ENCODE measurements at places on chromosomes 2 and 18. TPM values are rescaled to one million over a fixed set of nuclear protein-coding genes. Genes with fewer than 3 reads are reported as not detected.
A peak's percentile ranks its signal among the peaks of the same experiment; 100 is the strongest.

GRCh38 chr2:226414335-226414734 lies 385.3 kb downstream of the IRS1 start:
- DNase-seq: no peak

GRCh38 chr2:38709567-38710194 lies 41.5 kb downstream of the SRSF7 start:
- peak; percentile 82 for DNase-seq

DNA sequence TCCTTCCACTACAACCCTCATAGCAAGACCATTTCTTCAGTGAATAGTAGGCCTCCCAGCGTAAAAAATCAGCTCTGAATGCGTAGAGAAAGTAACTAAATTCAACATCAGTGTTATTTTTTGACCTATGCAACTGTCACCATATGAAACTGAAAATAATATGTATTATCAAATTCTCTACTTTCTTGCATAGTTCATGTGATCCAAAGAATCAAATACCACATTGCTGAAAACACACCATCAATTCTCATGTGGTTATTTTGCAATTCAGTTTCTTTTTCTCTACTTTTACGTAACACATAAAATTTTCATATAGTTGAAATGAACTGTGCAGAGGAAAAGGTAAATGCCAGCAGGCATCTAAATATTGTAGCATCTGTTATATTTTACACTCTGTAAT lies 208.5 kb upstream of the SPOPL start:
- DNase-seq: no peak

GRCh38 chr2:9983401-9984216 lies 32.1 kb downstream of the GRHL1 start:
- DNase-seq: no peak

GRCh38 chr2:62114564-62114963 lies 81.4 kb upstream of the B3GNT2 start:
- DNase-seq: no peak

DNA sequence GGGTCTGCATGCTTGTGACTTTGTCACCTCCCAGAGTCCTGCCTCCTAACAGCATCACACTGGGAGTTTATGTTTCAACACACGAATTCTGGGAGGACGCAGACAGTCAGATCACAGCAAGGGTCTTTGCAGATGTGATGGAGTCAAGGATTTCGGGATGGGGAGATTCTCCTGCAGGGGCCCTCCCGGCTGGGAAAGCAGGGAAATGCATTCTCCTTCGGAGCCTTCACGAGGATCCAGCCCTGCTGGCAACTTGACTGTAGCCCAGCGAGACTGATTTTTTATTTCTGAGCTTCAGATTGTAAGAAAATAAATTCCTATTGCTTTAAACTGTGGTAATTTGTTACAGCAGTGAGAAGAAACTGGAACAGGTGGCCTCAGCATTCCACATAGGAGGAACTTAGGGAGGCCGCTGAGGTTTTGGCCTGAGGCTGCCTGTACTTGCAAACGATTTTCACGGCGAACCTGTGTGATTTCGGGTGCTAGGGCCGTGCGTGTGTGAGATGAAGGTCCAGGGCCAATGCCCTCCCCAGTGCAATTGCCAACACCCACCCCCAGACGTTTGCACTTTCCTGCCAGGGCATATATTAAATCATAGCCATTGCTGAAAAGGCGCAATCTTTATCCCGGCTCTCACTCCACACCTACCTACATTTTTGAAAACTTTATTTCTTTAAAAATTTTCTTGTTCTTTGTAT lies 79.8 kb downstream of the ASB1 start:
- DNase-seq: no peak

- no peak for DNase-seq
These were observed 76.5 kb downstream of the NOL10 start for GRCh38 chr2:10613263-10613662.

Gene PKDCC
- total RNA-seq: not detected

- no peak for DNase-seq
These were observed 451.1 kb upstream of the TRIB2 start for GRCh38 chr2:12265646-12266045.

Gene VAMP5
- total RNA-seq: 33.1 TPM

GRCh38 chr2:188898261-188898660 lies 75.9 kb upstream of the COL3A1 start:
- DNase-seq: no peak

DNA sequence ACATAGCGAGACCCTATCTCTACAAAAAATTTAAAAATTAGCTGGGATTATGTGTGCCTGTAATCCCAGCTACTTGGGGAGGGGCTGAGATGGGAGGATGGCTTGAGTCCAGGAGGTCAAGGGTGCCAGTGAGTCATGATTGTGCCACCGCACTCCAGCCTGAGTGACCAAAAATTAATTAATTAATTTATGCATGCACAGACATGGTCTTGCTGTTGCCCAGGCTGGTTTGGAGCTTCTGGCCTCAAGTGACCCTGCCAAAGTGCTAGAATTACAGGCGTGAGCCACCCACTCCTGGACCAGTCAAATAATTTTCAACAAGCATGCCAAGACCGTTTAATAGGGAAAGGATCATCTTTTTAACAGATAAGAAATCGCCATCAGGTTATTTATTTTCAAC lies 57.7 kb upstream of the TFCP2L1 start:
- DNase-seq: no peak

DNA sequence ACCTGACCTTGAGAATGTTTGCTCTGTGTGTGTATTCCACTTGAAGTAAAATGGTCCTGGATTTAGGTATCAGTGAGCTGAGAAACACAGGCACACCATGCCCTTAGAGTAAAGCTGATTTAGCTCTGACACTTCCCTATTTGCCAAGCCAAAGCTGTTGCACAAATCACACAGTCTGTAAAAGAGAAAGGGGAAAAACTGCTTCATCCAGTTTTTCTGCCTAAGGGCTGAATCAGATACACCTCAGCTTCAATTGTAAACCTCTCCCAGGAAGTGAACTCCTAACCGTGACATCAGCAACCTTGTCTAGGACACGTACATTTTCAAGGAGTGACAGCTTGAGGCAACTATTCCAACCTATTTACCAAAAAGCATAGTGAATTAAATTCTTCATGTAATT lies 150.4 kb downstream of the NR4A2 start:
- DNase-seq: no peak

- DNase-seq: no peak
These were observed 72.0 kb upstream of the FN1 start for GRCh38 chr2:215507836-215508235.

Gene BCL2L11
- 219 TPM for total RNA-seq

DNA sequence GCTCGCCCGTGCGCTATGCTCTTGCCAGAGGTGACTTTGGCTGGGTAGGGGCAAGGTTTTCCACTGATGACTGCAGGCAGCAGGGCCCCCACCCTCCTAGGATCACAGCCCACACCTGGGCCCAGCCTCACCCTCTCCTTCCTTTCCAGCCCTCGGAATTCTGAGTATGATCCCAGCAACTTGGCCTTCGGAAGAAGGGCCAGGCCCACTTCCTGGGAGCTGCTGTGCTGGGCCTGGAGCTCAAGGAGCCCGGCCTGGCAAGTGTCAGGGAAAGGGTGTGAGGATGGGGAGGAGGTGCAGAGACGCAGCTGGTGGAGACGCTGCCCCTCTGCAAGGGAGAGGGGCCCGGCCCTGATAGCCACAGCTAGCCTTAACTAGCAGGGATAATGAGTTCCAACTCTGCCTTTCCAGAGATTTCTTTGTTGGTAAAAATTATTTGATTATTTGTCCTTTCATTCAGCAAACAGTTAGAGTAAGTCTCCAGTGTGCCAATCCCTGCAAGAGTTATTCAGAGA lies 1.7 kb upstream of the CNDP1 start:
- DNase-seq: no peak

GRCh38 chr2:215432759-215433594 lies 2.9 kb downstream of the FN1 start:
- no peak for DNase-seq

DNA sequence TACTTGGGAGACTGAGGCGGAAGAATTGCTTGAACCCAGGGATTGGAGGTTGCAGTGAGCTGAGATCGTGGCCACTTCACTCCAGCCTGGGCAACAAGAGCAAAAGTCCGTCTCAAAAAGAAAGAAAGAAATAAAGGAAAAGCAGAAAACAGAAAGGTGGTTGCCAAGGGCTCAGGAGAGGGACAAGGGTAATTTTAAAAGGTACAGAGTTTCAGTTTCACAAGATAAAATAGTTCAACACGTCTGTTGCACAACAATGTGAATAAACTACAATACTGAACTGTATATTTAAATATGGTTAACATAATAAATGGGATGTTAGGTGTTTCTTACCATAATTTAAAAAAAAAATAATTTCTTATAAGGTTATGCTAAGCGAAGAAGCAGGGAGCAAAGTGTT lies 12.9 kb downstream of the RPS27A start:
- no peak for DNase-seq

Gene ZNF804A
- total RNA-seq: not detected

Gene MAPRE2
- total RNA-seq: 52.5 TPM

- DNase-seq: no peak
These were observed 14.4 kb upstream of the PSMA8 start for GRCh38 chr18:26119246-26119645.

GRCh38 chr2:145744541-145745386 lies 1224.8 kb upstream of the ZEB2 start:
- DNase-seq: no peak

Gene TMSB10
- 2,196 TPM for total RNA-seq

GRCh38 chr18:8742387-8743361 lies 37.3 kb downstream of the MTCL1 start:
- no peak for DNase-seq

Gene DPY30
- 74.4 TPM for total RNA-seq

DNA sequence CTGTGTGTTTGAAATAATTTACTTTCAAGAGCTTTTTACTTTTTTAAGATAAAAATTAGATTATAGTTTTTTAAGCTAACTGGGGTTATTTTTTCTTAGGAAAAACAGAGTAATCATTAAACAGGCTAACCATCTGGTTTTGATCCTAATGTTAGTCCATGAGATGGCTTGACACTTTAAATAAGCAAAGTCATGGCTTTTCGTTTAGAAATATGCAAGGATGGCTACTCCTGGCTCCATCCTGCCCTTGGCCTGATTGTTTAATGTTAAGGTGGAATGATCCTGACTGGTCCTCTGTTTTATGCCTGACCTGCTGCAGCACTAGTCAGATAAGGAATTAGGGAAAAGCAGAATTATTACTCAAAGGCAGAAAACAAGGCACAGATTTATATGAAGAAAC lies 39.7 kb upstream of the PNPT1 start:
- no peak for DNase-seq

DNA sequence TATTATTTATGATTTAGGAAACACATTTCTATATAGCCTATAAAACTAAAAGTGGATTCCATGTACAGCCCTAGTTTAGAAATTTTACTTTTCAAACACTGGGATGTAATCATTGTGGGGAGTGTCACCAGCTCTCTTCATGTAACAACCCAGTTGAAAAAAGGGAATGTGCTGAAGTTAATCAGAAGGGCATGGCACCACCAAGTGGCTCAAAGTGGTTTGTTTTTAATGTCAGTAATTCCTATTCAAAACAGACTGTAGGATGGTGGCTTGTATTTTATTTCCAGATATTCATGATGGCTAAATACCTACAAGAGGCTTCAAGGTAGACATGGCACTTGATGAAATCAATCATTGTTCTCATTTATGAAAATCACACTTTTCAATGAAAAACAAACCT lies 58.1 kb upstream of the TMEM182 start:
- DNase-seq: no peak

DNA sequence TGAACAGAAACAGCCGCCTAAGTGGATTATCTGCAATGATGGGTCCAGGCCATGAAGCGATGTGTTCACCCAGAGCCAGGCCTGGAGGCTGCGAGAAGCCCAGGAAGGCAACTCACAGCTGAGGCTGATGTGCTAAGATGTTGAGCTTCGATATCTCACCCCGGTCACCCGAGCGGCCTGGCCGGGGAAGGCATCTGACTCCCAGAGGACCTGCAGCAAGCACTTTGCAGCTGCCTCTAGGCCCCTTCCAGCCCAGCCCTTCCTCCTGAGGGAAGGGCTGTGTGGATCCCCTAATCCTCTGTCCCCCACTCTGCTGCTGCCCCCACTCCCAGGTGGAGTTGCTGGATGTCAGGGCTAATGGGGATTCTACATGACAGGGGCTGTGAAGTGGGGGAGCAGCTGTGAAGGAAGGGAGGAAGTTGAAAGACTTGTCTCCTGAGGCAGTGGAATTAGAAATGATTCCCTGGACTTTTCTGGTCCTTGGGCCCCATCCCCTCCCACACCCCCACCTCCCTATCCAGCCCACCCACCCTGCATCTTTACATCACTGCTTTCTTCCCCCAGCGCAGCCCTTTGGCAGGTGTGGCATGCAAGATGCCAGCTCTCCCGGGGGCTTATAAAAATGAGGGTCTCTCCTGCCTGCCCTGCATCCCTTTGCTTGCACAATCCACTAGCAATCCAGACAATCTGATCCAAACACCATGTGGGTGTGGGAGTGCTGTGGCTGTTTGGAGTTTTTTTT lies 4.3 kb downstream of the ATP6V1B1 start:
- DNase-seq: no peak

Gene IL36G
- not detected for total RNA-seq

Gene OR6B2
- total RNA-seq: not detected

GRCh38 chr18:11654736-11655605 lies 34.1 kb upstream of the GNAL start:
- peak; percentile 81 for DNase-seq

DNA sequence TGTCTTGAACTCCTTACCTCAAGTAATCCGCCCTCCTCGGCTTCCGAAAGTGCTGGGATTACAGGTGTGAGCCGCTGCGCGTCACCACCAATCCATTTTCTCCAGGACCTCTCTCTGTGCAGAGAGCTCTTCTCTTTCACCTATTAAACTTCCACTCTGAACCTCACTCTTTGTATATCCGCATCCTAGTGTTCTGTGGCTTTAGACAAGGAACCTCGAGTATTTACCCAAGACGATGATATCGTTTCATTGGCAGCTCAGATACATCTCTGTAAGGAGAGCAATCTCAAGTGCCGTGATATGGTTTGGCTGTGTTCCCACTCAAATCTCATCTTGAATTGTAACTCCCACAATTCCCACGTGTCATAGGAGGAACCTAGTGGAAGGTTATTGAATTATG lies 15.1 kb upstream of the WDR33 start:
- no peak for DNase-seq

GRCh38 chr18:159933-160332 lies 1.6 kb downstream of the USP14 start:
- no peak for DNase-seq

Gene DYNAP
- total RNA-seq: not detected

All from activated CD4-positive, alpha-beta T cell treated with anti-CD3 and anti-CD28 coated beads, Interleukin-2, amount 10 ng/mL, durations not matched to agents 24 days and 14 days (primary cell).